ENCODE measurements at places on chromosomes 7 and 10.

DNA sequence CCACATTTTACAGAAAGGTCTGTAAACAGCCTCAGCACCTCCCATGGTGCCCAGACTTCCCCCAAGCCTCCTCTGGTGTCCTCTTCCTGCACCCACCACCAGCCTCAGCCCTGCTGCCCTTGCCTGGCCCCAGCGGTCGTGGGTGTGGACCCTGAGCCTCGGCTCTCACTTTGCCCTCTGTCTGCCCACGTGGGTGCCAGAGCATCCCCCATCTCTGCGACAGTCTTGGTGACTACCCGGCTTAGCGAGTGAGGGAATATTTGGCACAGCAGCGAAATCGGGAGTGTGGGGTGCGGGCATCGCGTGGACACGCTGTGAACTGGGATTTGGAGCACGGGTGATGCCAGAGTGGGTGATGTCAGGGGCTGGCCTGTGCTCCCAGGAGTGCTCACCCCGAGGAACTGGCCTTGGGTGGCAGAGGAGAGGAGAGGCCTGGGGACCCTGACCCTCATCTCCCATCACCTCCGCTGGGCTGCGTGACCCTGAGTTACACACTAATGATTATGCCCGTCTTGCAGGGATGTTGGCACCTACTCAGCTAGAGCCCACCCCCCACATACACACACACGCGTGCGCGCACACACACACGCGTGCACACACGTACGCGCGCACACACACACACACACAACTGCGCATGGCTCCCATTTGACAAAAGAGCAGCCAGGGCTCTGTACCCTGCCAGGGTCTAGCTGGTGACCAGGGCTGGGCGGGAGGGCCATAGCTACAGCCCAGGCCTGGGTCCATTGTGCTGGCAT, 8.7 kb downstream of the ELFN1 start:
- DNase-seq: no peak

GRCh38 chr7:27167916-27168264, 2.6 kb upstream of the HOXA9 start:
- peak; percentile 81 for DNase-seq

- peak; percentile 82 for DNase-seq
Measured at GRCh38 chr7:81499262-81500116, 270.4 kb downstream of the HGF start.

GRCh38 chr10:99529591-99530107, 3.1 kb upstream of the NKX2-3 start:
- no peak for DNase-seq

DNA sequence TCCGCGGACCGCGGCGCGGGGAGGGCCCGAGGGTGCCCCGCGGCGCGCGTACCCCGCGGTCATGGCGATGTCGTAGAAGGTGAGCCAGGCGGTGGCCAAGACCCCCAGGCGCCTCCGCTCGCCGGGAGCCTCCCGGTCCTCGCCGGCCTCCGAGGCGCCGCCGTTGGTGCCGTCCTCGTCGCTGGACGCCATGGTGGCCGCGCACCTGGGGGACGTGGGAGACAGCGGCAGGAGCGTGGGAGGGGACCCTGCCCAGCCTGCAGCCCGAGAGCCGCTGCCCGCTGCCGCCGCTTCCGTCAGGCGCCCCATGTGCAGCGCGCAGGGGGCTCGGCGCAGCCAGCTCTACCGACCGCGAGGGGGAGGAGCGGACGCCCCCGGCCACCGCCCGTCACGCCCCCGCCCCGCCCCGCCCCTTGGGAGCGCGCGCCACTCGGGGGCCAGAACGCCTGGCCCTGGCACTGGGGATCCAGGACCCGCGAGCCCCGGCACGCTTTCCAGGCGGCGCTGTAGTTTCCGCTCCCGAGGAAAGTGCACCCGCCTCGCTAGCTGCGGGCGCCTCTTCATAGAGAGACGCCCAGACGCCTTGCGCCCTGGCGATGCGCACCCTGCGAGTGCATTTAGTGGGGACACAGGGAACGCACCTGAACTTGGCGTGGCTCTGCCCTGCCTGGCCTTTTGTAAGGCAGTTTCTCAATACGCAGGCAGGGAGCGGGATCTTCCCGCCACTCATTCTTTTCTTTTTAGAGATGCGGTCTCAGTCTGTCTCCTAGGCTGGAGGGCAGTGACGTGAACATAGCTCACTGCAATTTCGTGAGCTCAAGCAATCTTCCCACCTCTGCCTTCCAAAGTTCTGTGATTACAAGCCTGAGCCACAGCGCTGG, at the start of gene HACD1:
Gene HACD1 (minus strand): TSS at position 344 of the 881 bp plus-strand sequence. CDS start 35 bp downstream, at position 309.
- DNase-seq: peak; percentile 87

DNA sequence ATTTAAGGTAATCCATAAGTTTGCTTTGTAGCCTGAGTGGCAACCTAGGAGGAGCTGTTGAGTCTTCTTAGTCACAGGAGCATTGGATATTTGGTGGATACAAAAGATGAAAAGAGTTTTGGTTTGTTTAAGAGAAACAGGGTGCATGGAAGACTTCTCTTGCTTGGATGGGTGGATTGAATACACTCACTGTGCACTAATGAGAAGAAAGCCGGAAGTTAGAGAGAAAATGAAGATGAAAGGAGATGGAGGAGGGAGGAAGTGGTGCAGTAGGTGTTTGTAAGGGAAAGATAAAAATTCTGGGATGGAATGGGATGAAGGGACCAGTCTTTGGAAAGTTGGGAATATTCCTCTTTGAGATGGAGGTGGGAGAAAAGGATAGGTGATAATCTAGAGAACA, 7.7 kb downstream of the MDFIC start:
- DNase-seq: no peak

DNA sequence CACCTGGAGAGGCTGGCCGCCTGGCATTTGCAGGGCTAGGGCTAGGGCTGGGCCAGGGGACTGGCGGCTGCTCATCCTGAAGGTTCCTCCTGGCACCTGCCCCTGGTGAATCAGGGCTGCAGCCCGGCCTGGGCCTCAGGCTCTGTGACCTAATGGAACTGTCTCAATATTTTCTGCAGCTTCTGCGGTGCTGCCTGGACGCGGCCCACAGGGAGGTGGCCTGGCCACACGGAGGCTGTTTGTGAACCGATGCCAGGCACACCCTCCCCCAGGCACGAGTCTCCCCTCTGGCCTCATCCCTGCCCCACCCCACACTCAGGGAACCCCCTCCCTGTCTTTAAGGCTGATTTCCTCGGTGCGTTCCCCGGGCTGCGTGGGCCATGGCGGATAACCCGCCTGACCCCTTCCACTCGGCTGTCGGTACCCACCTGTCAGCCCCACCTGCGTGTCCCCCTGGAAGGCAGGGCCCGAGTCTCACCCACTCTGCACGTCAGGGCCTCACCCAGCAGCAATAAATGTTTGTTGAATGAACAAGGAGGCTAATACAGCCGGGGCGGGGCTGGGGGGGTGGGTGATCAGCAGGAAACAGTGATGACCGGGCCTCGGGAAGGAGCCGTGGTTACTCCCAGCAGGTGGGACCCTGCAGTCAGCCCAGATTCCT, 54.5 kb upstream of the DNAJB6 start:
- no peak for DNase-seq

DNA sequence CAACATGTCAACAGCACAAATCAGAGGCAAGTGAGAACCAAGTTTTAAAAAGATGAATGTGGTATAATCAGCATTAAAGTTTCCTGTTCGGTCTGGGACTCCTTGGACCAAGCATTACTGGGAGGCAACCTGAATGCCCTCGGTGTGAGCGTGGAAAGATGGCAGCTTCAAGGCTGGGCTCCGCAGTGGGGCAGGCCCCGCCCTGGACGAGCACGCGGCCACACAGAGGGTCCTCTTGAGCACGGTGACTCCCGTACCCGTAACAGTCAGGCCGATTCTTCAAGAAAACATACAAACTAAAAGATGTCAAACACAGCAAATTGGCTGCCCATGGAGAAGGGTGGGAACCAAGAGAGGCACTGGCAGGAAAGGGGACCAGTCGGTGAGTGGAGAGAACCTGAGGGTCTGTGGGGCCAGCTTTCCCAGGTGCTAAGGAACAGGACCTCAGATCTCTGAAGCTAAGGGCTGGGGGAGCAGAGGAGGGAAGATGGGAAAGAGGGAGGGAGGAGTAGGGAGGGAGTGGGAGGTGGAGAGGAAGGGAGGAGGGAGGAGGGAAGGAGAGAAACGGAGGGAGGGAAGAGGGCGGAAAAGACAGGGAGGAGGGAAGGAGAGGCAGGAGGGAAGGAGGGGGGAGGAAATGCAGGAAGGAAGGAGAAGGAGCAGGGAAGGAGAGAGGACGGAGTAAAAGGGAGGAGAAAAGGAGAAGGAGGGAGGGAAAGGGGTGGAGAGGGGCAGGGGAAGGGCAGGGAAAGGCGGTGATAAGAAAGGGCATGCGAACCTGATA, 71.2 kb upstream of the FAM20C start:
- DNase-seq: no peak

Measured in GM23248 (cell line).